Activated gamma-delta T cell treated with anti-CD3 and anti-CD28 coated beads, Interleukin-2, amount 50 U/mL, for 16 hours (primary cell): ENCODE measurements at places on chromosomes 4 and X.

DNA sequence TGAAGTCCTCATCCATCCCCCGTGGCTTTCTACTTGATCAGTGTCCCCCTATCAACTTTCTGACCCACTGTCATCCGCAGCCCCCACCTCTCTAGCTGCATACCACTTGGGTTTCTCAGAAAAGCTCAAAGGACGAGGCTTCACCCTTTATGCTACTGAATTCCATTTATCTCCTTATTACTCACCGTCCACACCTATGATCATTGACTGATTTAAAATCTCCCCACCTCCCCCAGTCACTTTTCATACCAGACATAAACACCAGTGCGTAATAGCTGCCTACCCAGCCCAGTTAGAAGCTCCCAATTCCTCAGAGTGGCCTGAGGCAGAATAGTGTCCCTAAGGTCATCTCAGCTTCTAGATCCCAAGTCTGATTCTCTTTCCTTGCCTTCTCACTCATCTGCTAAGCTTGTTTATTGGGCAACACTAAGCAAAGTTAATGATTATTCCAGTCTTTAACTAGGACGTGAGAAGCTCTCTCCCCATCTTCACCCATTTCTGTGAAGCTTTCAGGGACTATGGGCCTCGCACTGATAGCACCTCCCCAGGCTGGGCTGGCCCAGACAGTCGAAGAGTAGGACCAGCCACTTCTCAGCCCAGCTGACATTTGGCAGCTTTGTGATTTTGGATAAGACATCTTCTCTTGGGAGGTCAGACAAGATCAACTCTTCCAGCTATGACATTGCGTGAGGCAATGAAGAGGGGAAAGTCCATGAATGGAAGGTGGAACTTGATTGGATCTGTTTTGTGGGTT lies 7.2 kb upstream of the DDX60L start:
- DNase-seq: no peak

GRCh38 chr4:119014658-119015057 lies 121.0 kb upstream of the MYOZ2 start:
- no peak for DNase-seq

DNA sequence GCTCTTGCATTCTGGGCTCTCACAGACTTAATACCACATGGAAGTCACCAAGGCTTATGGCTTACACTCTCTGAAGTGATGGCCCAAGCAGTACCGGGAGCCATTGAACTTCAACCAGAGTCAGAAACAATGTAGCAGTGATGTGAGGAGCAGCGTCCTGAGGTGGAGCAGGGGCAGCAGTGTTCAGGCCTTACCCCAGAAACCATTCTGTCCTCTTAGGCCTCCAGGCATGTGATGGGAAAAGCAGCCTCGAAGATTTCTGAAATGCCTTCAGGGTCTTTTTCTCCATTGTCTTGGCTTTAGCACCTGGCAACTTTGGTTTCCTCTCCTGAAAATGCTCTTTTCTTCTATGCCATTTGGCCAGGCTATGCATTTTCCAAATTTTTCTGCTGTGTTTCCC lies 22.8 kb upstream of the PIN4 start:
- DNase-seq: no peak

GRCh38 chr4:118799231-118799942 lies 36.5 kb downstream of the SEC24D start:
- no peak for DNase-seq

GRCh38 chrX:147626605-147627004 lies 285.1 kb upstream of the FMR1 start:
- DNase-seq: no peak

DNA sequence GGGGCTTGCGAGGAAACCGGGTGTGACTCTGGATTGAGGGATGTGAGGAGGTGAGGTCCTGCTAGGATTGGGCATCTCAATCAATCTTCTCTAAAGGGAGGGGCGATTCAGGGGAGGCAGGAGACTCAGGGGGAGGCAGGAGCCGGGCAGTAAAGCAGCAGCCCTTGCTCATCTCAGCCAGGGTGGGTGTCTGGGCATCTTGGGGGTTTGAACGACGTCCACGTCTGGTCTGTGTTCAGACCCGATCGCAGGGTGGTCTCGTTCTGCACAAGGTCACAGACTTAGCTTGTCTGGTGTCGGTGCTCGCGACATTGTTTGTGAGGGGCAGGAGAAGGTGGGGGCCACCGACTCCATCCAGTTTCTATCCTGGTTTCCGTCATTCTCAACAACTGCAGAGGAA lies 231.3 kb upstream of the PSAPL1 start:
- DNase-seq: no peak

- DNase-seq: no peak
Observed at GRCh38 chr4:777520-778262, 48.2 kb downstream of the CPLX1 start.

DNA sequence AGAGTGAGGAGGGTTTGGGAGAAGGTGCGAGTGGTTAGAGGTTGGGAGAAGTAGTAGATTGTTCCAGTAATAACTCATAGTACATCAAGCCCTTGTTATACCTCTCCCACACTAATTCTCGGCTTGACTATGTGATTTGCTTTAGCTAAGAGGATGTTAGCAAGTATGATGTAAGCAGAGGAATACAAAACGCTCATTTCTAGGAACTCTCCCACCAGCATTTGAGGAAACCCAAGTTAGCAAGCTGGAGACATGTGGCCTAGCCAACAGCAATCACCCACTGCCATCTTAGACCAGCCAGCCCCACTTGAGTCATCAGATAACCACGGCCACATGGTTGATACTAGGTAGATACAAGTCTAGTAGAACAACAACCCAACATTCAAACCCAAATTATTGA lies 14.2 kb downstream of the FTHL17 start:
- DNase-seq: no peak

GRCh38 chrX:7514871-7515599 lies 327.9 kb upstream of the VCX start:
- DNase-seq: no peak

DNA sequence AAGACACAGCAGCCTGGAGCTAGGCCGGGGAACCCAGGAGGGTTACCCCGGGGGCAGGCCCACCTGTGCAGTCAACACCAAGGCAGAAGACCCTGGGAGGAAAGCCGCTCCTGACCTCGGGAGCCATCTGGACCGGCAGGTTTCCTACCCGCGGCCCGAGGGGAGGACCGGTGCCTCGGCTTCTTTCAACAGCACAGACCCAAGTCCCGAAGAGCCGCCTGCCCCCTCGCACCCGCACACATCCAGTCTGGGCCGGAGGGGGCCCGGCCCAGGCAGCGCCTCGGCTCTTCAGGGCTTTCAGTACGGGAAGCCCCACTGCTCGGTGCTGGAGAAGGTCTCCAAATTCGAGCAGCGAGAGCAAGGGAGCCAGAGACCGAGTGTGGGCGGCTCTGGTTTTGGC lies 157.8 kb downstream of the SOWAHB start:
- no peak for DNase-seq
